Activated CD4-positive, alpha-beta T cell treated with anti-CD3 and anti-CD28 coated beads, Interleukin-2, amount 50 U/mL, for 16 hours (primary cell): ENCODE measurements at places on chromosomes 1 and 21.

DNA sequence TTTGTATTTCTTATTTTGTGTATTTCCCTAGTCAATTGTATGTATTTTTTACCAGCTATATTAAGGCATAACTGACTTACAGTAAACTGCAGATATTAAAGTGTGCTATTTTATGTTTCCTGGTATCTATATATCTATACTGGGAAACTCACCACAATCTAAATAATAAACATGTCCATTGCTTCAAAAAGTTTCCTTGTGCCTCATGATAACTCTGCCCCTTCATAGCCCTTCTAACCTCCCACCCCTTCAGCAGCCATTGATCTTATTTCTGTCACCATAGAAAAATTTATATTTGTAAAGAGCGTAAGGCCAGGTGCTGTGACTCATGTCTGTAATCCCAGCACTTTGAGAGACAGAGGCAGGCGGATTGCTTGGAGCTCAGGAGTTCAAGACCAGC is 9.3 kb upstream of the RRP15 start:
- no peak for DNase-seq

GRCh38 chr21:45539046-45539795 is 3.0 kb downstream of the SLC19A1 start:
- DNase-seq: no peak

- no peak for DNase-seq
Measured at GRCh38 chr1:41599912-41600311, 115.4 kb upstream of the EDN2 start.

GRCh38 chr1:53047737-53048736 is 14.0 kb upstream of the PODN start:
- peak; percentile 27 for DNase-seq

DNA sequence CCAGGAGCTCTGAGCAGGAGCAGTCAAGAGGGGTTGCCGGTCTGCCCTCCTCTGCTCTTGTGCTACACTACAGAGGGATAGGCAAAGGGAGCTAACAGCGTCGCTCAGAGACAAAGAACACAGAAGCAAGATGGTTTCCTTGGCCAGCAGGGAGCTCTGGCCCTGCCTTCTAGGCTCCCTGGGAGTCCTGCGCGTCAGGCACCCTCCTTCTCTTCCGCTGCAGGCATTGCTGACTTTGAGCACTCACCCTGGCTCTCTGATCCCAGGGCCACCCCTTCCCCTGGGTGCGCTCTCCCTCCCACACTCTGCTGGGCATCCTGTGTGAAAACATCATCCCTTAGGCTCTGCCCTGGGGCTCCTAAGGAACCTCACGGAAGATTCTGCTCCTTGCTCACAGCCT is 489 bp downstream of the TNNI1 start:
- no peak for DNase-seq

DNA sequence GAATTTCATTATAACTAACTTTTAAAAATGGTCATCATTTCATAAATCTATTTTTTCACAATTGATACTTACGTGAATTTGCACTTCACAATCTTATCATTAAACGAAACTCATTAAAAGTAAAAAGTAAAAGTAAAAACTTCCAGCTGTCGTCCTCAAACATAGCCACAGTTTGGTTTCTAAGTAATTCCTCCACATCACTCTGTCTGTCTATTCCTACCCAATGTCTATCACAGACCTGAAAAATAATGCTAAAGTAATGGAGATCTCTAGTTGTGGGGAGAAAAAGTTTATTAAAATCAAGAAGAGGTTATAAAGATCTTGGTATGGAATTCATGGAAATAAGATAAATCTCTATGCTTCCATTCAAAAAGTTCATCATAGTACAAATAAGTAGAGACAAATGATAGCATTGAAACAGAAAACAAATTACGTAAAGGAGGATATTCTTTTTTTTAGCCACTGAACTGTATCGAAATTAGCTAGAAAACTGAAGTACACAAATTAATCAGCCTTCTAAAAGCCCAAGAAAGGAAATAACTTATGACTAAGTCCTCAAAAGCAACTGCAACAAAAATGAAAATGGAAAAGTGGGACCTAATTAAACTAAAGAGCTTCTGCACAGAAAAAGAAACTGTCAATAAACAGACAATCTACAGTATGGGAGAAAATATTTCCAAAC is 148.6 kb downstream of the TIAM1 start:
- peak; percentile 79 for DNase-seq

- no peak for DNase-seq
Measured at GRCh38 chr1:223492044-223492443, 98.8 kb downstream of the CCDC185 start.

DNA sequence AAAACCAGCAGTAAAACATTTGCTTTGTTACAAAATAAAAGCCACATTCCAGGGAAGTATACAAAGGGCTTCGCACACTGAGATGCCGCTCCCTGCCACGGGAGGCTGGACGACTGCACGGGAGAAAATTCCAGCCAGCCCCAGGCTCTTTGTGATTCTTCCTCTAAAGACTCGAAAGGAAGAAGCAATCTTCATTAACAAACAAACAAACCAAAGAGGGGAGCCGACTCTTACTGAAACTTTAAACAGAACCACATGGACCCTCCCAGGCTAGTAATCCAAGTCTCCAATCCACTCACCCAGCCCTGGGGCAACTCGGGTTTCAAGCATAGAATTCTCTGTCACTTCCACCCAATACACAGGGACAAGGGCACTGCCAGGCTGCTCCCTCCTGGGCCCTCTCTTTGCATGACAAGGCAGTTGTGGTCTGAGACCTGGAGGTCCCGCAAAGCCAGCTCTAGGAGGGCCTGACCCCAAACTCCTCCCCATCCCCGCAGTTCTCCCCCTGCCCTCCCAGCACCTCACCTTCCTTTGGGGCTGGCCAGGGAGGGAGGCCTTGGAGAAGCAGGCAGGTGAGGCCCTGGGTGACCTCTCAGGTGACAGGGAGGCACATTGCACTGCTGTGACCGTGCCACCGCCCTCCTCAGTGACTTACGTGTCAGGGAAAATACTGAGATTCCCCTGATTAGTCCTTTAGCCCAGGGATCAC is 26.6 kb upstream of the COL18A1 start:
- DNase-seq: no peak

DNA sequence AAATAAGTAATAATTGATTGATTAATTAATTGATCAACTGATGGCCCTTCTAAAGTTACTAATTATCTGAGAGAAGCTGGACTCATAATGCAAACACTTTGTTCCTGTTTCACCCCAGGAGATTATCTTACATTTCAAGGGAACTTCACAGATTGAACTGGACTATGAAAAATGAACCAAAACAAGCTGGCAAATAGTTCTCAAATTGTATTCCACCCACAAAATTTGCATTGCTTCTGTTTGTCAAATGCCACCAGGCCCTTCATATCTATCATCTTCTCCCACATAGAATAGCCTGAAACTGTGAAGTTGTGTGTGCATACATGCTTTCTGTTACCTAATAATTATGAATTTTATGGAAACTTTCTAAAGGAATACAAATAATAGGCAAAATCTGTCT is 104.0 kb downstream of the ZNF281 start:
- DNase-seq: no peak

DNA sequence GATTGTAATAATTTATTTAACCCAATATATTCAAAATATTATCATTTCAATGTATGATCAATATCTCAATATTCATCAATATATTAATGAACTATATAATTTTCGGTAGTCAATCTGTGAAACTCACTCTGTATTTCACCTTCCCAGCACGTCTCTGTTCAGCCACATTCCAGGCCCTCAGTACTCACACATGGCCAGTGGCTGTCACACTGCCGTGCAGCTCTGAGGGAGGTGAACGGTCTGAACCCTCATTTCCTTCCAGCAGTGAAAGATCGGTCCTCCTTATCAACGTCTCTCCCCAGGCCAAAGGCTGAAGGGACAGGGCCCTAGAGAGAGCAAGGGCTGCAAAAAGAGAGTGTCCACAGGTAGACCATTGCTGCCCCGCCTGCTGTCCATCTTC is 39.5 kb upstream of the ZNF124 start:
- DNase-seq: no peak

DNA sequence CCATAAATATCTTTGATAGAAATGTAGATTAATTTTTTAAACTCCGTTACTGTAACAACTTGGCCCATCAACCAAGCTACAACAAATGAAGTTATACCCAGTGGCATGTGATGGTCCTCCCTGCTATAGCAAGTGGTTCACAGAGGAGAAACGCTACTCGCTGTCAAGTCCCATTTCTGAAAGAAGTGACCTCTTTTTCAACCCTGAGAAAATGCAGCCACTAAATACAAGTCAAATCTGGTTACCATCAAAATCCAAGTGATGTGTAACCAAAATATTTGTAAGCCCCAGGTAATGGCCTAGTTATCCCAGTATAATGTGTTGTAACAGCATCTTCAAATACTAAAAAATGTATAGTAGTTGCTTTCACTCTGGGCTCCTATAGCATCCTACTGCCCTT is 151.8 kb downstream of the MIS18A start:
- DNase-seq: no peak

- no peak for DNase-seq
Measured at GRCh38 chr1:81231729-81232038, 569.0 kb upstream of the ADGRL2 start.

- DNase-seq: no peak
Measured at GRCh38 chr1:239558559-239558958, 172.2 kb downstream of the CHRM3 start.

DNA sequence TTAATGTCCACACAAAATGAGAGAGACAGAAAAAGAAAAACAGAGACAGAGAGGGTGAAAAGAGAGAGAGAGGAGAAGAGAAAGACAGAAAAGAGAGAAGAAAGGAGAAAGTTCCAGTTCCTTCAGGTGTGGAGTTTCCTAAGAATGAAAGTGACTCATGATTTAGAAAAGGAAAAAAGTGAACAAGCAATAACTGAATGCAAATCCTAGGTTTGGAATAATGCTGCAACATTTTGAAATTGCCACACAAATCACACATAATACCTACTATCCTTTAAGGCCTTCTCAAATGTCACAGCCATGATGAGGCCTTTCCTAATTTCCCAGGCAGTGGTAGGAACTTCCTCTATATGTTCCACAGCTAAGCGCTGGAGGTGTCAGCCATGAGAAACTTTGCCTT is 31.5 kb upstream of the XPR1 start:
- DNase-seq: no peak

- DNase-seq: no peak
Measured at GRCh38 chr1:166490437-166490991, 323.7 kb upstream of the FAM78B start.

GRCh38 chr1:151918819-151919610 is 9.7 kb upstream of the THEM4 start:
- DNase-seq: no peak

DNA sequence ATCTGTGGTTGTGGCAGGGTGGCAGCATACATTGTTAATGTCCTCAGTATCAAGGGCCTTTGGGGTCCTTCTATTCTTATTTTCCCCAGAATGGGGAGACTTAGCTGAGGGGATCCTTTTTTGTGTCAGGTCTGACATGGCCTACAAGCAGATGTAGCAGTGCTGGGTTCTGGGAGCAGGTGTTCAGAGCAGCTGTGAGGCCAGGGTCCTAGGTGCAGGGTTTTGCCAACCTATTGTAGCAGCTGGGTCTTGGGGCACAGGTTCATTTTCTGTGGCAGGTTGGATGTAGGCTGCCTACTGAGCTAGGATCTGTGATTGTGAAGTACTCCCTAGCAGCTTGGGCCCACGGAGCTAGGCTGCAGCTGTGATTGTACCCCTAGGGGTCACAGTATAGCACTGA is 60.1 kb downstream of the DIPK1A start:
- DNase-seq: no peak

GRCh38 chr1:54014009-54014629 is 3.9 kb downstream of the LDLRAD1 start:
- DNase-seq: no peak

DNA sequence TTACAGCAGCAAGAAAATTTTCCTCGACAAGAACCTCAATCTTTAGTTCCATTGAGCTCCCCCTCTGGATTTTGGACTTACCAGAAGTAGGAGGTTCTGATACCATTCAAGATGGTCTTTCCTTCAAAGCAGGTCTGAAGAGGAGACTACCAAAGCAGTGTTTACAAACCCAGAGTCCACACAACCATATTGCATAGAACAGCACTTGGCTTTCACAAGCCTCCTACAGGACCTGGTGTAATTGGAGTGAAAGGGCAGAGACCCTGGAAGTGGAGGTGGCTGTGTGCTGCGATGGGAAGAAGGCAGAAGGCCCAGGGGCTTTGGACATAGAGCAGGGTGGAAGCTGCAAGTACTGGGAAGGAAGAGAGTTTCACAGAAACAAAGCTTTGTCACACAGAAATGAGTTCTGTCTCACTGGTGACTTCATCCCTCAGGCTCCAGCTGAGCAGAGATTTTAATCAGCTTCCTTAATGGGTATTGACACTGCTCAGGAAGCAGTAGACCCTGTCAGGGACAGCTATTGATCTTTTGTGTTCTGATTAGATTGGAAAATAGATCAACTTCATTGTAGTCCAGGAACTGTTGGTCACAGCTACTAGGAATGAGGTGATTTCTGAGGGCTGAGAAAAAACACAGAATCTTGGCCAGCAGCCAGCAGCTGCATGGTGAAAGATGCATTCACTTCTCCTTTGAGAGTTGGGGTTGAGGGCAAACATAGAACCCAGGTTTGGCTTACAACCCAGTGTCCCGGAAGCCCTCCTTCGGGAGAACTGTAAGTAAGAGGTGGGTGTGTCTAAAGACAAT is 124.0 kb downstream of the SYT2 start:
- DNase-seq: no peak

DNA sequence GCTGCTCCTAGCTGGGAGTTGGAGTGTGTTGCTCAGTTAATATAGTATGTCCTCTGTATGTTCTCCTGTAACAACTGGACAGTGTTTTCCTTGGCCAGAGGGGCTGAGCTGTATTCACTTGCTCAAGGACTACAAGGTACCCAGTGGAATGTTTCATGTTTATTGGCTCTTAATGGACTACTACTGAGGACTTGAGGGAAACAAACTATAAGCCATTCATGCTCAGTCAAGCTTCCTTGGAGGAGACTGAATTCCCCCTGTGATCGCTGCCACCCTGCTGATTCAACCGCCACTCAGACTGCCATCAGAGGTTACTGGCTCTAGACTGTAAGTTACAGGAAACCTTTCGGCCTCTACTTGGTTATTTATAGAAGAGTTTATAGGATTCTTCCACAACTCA is 166.6 kb downstream of the ZC3H11B start:
- DNase-seq: no peak

- DNase-seq: no peak
Measured at GRCh38 chr1:116958110-116958509, 43.5 kb upstream of the CD101 start.

DNA sequence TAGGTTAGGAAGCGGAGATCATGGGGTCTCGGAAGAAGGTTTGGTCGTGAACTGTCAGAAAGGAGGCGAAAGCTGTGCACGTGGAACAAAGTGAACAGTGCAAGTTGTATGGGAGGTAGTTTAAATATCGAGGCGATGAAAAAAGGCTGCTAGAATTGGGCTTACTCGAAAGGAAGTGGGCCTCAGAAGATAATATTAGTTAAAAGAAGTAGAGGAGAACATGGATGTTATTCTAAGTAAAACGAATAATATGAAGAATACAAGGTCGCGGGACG is 571 bp downstream of the WDR3 start:
- DNase-seq: peak; percentile 4

DNA sequence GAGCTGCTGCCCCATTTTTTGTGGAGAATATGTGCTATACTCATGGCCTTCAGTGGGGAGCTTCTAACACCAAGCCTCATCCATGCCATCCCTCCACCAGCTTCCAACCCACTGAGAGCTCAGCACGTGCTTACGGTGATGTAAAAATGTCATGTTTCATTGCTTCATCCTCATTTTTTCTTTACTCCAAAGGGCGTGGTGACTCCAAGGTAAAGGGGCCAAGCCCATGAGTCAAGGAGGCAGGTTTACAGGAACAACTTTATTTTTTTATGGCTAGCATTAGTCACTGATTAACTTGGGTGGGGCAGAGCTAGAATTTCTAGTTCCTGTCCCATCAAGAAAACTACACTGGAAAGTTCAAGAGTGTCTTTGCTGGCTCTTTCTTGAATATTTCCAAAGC is at the start of gene C1orf226:
Gene C1orf226, plus strand, starts transcription at position 346 of the 400 bp plus-strand sequence. CDS start 174 bp downstream, outside the sequence.
- no peak for DNase-seq
